CD4-positive, alpha-beta T cell treated with Interleukin-4 for 4 hours (primary cell): ENCODE measurements at places on chromosomes 2 and 18.

- DNase-seq, result no peak
These were observed 7.8 kb downstream of the ANTXR1 start for GRCh38 chr2:69020496-69021426.

- DNase-seq, result no peak
These were observed 17.0 kb downstream of the PDIA6 start for GRCh38 chr2:10795508-10796046.

- DNase-seq, result no peak
These were observed 301.8 kb downstream of the SP3 start for GRCh38 chr2:173663353-173663752.

DNA sequence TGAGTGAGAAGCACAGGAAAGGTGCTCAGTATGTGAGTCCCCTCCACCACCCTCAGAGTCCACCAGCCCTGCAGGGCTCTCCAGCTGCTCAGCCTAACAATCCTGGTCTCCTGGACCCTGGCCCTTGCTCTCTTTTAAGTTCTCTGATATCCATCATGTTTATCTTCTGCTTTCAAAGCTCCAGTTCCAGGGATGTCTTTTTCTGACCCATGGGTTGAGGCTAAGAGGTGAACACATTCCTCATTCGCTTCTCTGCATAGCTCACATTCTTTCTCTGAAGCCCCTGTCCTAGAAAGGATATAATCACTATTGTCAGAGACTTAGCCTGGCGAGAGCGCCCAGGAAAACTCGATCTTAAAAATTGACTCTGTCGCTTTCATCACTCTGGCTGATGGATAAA, 86.4 kb downstream of the ARL4C start:
- no peak for DNase-seq
